ENCODE measurements at places on chromosomes 11 and 22.

- DNase-seq = no peak
Observed at GRCh38 chr11:78270971-78271370, 82.3 kb downstream of the USP35 start.

GRCh38 chr11:706957-707816, 1.2 kb downstream of the EPS8L2 start:
- no peak for DNase-seq

DNA sequence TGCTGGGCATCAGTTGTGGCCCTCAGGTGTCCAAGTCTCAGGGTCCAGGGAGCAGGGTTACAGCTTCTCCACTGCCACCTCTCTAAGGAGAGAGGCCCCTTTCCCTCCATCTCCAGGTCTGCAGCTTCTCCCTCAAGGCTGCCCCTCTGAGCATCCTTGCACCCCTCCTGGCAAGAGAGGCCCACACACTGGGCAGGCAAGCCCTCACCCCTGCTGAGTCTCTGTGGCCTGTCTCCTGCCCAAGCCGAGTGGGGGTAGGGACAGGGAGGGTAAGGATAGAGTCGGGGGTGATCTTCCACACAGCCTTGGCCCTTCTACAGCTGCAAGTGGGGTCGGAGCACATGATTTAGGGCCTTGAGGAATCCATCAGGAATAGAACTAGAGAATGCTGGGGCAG, 76.6 kb downstream of the ST3GAL4 start:
- no peak for DNase-seq

- DNase-seq = no peak
Observed at GRCh38 chr11:36012455-36012854, 68.6 kb downstream of the LDLRAD3 start.

DNA sequence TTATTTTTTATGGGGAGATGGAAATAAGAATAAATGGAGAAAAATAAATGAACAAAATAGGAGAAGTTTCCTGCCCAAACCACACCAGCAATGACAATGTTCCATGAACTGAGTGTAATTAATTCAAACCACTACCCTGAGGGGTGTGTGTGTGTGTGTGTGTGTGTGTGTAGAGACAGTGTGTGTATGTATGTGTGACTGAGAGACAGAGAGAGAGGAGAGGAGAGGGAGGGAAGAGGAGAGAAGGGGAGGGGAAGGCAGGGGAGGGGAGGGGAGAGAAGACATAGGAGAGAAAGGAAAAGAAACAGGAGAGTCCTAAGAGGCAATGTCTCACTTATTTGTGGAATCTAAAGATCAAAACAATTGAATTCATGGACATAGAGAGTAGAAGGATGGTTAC, 65.0 kb upstream of the POU2AF1 start:
- no peak for DNase-seq

GRCh38 chr22:17603668-17604067, 24.9 kb downstream of the ATP6V1E1 start:
- DNase-seq = no peak

DNA sequence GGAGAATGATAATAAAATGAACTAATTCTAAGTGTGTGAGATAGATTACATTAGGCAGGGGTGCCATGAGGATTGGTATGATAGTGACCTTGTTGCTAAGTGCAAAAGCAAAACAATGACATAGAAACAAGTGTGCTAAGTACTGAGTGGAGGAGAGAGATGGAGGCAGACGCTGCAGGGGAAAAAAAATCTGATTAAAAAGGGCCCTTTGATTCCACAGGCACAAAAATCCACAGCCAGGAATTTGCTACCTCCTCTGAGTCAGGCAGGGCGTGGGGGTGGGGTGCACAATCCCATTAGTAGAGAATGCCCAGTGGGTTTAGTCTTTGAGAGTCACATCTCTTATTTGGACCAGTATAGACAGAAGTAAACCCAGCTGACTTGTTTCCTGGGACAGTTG, at the start of gene CNTF:
Gene CNTF, plus strand, starts transcription at position 322 of the 400 bp plus-strand sequence. CDS start 88 bp downstream, outside the sequence.
- no peak for DNase-seq

GRCh38 chr22:50063589-50064393, 5.7 kb upstream of the TTLL8 start:
- DNase-seq = no peak

- DNase-seq = no peak
Observed at GRCh38 chr11:60339356-60339755, 12.3 kb downstream of the MS4A6E start.

DNA sequence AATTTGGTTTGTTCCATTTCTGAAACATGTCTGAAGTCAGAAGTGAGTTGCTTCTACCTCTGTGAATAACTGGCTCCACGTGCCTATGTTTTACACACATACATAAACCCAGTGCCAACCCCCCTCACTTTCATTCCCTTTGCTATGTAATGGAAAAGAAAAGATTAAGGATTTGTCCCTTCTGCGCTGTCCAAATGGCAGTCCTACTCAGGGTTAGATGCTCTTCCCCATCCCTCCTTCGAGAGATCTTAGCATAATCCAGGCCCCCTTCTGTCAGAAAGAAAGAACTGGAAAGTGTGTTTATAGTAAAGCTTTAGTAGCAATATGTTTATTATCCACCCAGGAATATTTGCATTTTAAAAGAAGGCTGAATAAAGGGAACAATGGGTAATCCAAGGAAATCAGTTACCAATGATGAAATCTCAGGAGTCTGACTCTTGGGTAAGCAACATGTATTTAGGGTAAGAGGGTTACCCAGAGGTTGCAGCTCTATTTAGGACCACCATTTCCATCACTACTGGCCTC, 3.1 kb upstream of the LAYN start:
- DNase-seq = no peak

GRCh38 chr11:79388201-79388600, 52.6 kb downstream of the TENM4 start:
- DNase-seq = no peak

- no peak for DNase-seq
Observed at GRCh38 chr11:87560352-87560751, 522.6 kb downstream of the TMEM135 start.

DNA sequence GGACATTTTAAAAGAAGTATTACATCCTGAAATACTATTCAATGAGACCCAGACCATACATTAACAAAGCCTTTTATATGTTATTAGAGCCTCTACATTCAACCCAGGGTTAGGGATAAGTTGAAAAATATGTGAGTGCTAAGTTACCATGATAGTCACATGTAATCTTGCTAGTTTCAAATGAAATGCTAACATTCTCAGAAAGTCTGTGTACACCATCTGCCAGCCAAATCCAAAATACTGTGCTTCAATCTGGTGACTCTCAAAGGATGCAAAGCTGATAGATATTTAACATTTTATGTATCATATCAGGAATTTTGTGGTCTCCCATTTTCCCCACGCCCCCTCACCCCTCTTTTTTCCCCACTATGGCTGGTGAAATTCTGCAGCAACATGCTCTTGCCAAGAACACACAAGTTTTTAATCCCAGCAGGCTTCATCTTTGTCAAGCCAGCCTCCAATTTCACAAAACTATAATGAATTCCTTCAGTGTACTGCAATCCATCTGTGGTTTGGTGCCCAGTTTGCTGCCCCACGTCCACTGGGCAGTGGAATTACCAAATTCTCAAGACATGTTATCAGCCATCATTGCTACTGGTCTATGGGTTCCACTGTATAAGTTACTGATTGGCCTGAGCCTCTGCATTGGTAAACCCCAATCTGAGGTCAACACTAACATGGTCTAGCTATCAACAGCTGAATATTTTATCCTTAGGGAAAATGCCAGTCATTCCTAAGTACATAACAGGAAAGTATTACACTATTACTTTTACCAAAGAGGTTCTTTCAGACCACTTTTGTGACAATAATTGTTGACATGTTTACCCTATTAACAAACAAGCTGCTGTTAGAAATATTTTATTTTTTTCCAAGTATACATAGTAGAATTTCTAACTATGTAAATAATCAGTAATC, 1.5 kb upstream of the PICALM start:
- DNase-seq = no peak

DNA sequence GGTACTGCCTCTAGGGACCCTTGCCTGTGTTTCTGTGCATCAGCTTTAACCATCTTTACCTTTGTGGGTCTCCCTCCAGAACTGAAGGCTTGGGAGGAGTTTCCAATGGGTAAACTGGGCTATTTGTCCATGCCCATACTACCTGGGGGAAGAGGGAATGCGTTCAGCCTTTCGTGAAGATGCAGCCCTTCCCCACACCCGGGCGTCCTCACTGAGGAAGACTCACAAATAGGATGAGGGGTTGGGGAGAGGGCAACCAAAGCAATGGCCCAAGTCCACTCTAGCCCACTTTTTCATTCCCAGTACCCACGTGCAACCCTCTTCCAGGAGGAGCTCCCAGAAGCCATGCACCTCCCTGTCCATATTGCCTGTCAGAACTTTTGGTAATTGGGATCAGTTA, 61.8 kb upstream of the ADA2 start:
- DNase-seq = no peak

GRCh38 chr11:110000031-110000502, 93.1 kb upstream of the ZC3H12C start:
- no peak for DNase-seq

- no peak for DNase-seq
Observed at GRCh38 chr22:17471886-17472535, 91.3 kb upstream of the SLC25A18 start.

GRCh38 chr11:122096272-122097112, 19.5 kb downstream of the BLID start:
- no peak for DNase-seq

DNA sequence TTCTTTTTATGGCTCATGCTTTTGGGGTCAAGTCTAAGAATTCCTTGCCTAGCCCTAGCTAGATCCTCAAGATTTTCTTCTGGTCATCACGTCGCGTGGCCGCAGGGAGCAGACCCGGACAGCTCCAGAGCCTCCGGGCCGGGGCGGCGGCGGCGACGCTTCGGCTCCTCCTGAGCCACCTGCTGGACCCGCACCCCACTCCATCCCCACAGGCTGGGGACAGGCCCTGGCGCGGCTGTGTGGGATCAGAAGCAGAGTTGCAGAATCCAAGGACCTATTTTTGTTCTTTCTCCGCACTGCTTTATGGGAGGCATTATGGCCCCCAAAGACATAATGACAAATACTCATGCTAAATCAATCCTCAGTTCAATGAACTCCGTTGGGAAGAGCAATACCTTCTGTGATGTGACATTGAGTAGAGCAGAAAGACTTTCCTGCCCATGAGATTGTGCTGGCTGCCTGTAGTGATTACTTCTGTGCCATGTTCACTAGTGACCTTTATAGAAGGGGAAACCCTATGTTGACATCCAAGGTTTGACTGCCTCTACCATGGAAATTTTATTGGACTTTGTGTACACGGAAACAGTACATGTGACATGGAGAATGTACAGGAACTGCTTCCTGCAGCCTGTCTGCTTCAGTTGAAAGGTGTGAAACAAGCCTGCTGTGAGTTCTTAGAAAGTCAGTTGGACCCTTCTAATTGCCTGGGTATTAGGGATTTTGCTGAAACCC, 12.4 kb upstream of the SCARF2 start:
- DNase-seq = no peak

- DNase-seq = no peak
Observed at GRCh38 chr11:119571311-119571710, 148.3 kb upstream of the THY1 start.

- no peak for DNase-seq
Observed at GRCh38 chr11:10770626-10771254, 19.7 kb downstream of the CTR9 start.

- no peak for DNase-seq
Observed at GRCh38 chr11:132187386-132187785, 817.0 kb downstream of the NTM start.

DNA sequence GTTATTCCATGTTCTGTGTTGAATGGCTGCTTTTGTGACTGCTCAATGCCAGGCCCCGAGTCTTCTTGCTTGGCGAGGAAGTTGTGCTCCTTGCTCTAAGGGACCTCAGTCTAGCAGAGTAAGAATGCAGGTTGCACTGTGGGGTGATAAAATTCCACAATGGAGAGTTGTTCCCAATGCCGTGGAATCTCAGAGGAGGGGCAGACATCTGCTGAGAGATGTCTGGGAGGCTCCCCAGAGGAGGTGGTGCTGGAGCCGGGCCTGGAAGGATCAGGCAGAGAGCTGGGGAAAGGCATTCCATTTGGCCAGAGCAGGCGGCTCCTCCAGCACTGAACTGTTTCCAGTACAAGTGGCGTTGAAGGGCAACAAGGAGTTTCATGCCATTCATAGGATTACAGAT, 55.2 kb downstream of the ST3GAL4 start:
- DNase-seq = no peak

DNA sequence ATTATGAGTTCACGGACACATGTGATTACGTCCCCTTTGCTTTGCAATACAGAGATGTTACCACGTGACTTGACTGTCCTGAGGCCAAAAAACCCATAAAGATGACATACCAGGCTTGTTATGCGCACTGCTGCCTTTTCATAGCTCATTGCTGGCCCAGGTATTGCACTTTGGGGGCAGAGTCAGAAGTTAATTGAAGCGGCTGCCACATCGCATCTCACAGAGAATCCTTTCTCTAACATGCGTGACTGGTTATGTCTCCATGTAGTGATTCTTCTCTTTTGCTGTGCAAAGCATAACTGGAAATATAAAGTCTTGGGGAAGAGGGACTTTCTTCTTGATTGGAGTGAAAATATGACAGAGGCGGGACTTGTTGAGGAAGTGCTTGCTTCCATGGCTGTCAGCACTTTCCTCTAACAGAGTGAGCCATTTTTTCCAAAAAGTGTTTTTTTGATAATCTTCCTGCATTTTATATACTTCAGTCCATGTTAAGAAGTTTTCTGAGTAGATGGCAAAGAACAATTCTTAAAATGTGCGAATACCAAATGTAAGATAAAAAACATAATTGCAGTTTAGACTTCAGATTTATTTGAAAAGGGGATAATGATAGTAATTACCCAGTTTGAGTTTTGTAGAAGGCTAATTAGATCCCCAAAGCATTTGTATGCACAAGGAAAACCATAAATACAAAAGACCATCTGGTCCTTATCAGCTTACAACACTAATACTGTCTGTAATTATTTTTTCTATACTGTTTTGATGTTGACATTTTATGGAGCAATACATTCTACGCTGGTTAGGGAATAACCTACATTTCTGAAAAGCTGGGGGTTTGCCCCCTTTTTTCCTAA, 324.6 kb upstream of the MTNR1B start:
- DNase-seq = no peak

GRCh38 chr11:57345555-57346211, 7.5 kb downstream of the P2RX3 start:
- DNase-seq = no peak

DNA sequence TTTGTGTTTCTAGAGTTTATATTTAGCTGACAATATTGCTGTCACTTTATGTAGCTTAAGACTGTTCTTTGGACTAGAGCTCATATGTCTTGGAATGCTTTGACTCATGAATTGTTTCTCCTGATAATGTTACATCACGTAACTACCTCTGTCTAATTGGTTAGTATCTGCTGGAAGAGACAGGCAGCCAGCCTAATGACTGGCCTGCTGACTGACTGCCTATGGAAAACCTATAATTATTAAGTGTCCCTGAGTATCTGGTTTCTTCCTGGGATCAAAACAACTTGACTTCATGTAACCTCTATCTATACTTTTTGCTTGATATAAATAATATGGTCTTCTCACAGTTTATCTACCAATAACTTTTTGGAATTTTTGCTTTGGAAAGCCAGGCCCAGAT, 9.4 kb downstream of the SOX6 start:
- no peak for DNase-seq

GRCh38 chr11:47332791-47333525, 19.5 kb downstream of the MYBPC3 start:
- no peak for DNase-seq

All from activated CD8-positive, alpha-beta memory T cell treated with anti-CD3 and anti-CD28 coated beads for 1 hour (primary cell).